ENCODE measurements at places on chromosomes 3 and 15. TPM values are rescaled to one million over a fixed set of nuclear protein-coding genes. Genes with fewer than 3 reads are reported as not detected.

SPSB4 gene
- total RNA-seq: 2.4 TPM

MYL3 gene
- total RNA-seq: not detected

ATP11B gene
- total RNA-seq: 44.5 TPM

DNA sequence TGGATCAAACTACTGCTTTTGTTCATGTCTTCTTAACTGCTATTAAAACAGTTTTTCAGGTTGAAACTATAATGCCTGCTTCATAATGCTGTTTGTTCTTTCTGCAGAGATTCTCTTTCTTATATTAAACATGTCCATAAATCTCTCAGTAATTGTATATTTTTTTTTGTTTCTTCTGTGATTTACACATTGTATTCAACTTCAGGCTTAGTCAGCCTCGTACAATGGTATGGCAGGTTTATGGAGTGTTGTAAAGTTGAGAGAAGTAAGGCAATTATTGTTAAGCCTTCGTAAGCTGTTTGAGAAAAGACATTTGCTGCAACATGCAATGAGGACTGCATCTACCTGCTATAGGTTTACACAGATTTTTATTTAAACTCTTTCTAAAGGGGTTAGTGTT, 977.1 kb downstream of the DIPK2A start:
- DNase-seq: no peak

DNA sequence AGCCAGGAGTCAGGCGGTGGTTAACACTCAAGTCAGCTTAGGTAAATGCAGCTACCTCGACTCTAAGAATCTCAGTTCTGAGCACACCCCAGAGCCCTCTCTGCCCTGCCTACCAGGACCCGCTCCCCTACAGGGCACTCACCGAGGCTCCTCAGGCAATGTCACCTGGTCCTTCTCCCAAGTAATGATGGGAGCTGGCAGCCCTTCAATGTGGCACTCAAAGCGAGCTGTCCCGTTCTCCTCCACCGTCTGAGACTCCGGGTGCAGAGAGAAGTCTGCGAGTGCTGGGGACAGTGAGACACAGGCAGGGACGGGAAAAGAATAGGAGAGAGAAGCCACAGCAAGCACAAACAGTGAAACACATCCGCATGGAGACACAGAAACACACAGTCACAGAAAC, 12.7 kb downstream of the IGDCC4 start:
- no peak for DNase-seq

IQCF5 gene
- total RNA-seq: not detected

GRCh38 chr3:149339931-149340309, 6.5 kb upstream of the TM4SF18 start:
- peak; percentile 98 for DNase-seq

DNA sequence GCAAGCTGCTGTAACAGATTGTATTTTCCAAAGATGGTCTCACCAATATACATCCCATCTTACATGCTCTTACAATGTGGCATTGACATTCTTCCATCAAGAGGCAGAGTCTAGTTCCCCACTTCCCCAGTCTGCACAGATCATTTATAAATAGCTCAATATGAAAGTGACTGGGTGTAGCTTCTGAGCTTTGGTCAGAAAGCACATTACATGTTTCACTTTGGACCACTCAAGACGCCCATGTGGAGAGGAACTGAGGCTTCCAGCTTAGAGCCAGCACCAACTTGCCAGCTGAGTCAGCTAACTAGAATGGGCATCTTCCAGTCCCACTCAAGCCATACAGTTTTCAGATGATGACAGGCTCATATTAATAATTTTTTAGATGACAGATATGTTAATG, 45.5 kb downstream of the GREM1 start:
- no peak for DNase-seq

MOBP gene
- total RNA-seq: not detected

FGF12 gene
- total RNA-seq: 0.69 TPM

- no peak for DNase-seq
These were observed 11.1 kb downstream of the EFCAB12 start for GRCh38 chr3:129417326-129417725.

DNA sequence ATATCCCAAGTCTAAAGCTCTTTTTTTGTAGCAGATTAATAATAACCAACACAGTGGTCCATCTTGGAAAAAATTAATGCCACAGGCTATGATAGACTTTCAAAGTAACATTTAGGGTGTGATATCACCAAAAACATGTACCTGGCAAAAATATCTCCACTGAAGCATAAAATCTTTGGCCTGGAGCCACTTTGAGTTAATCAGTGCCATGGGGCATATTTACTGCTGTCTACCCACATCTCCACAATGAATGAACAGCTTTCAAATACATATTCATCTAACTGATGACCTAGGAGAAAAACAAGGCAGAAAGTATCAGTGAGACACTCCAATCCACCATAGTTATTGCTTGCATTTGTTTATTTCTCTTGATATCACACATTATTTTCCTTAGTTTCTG, 296.0 kb upstream of the MDFIC2 start:
- no peak for DNase-seq

- peak; percentile 77 for DNase-seq
These were observed 49.9 kb downstream of the KY start for GRCh38 chr3:134600685-134601463.

GRCh38 chr3:196016485-196016884, 65.4 kb downstream of the TFRC start:
- peak; percentile 84 for DNase-seq

ZNF662 gene
- 0.30 TPM for total RNA-seq

FANCD2 gene
- 48.5 TPM for total RNA-seq

DNA sequence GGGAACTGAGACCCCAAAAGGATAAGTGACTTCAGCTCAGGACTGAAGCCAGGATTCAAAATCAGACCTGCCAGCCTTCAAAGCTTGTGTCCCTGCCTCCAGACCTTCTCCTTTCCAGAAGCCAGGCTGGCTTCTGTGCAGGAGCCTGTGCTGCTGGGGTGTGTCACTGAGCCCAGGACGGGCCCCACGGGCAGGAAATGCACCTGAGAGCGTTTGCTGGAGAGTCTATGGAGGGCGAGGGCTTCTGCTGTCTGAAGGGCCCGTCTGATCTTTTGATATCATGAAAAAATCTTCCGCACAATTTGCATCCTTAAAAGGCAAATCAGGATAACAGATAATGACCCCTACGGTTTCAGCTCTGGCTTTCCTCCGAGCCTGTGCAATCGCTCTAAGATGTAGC, 125.4 kb downstream of the FAM43A start:
- DNase-seq: no peak

DNA sequence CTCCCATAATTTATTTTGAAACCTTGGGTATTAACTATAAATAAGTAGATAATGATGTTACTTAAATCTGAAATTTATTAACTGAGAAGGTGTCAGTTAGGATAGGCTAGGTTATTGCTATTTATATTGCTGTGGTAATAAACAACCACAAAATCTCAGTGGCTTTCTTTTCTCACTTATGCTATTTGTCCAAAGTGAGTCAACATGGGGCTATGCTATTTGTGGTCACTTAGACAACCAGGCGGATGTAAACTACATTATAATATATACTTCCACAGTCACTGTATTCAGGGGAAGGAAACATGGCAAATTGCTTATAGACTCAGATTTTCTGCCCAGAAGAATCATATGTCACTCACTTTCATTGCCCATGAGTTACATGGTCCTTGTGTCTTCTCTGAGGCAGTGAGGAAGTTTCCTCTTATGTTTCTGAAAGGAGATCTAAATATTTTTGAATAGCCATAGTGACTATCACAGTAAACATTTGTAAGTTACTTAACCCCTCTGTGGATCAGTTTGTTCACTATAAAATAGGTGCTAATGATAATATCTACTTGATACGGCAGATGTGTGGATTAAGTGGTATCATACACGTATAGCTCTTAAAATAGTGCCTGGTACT, 19.8 kb downstream of the HMG20A start:
- DNase-seq: peak; percentile 41

EFCC1 gene
- total RNA-seq: not detected

DMXL2 gene
- total RNA-seq: 27.1 TPM

DUOXA1 gene
- total RNA-seq: not detected

- DNase-seq: no peak
These were observed 3.5 kb downstream of the NAALADL2 start for GRCh38 chr3:174862666-174863065.

TMEM207 gene
- not detected for total RNA-seq

- DNase-seq: no peak
These were observed 19.8 kb downstream of the ST8SIA2 start for GRCh38 chr15:92413510-92413909.

DNA sequence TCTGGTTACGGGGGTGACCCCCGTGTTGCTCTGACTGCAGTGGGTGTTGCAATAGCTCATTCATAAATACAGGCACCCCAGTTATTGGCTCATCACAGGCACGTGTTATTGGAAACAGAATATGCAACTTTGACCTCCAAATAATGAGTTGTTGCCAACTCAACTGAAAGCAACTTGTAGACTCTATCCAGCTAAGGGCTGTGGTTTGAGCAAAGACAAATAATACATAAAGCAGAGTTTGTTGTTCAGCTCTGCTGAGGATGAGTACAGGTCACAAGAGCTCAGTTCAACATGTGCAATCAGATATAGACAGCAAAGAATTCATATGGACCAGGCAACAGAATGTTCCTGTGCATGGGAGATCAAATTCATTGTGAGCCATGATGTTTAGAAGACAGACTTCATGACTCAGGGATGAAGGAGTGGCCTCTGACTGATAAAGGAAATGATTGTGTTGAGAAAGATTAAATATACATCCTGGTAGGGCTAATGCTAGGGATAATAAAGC, 87.6 kb upstream of the LRIG1 start:
- DNase-seq: peak; percentile 5

- no peak for DNase-seq
These were observed 15.5 kb downstream of the GRM2 start for GRCh38 chr3:51722362-51722761.

GRCh38 chr3:170467571-170468147, 49.0 kb downstream of the CLDN11 start:
- no peak for DNase-seq

DNA sequence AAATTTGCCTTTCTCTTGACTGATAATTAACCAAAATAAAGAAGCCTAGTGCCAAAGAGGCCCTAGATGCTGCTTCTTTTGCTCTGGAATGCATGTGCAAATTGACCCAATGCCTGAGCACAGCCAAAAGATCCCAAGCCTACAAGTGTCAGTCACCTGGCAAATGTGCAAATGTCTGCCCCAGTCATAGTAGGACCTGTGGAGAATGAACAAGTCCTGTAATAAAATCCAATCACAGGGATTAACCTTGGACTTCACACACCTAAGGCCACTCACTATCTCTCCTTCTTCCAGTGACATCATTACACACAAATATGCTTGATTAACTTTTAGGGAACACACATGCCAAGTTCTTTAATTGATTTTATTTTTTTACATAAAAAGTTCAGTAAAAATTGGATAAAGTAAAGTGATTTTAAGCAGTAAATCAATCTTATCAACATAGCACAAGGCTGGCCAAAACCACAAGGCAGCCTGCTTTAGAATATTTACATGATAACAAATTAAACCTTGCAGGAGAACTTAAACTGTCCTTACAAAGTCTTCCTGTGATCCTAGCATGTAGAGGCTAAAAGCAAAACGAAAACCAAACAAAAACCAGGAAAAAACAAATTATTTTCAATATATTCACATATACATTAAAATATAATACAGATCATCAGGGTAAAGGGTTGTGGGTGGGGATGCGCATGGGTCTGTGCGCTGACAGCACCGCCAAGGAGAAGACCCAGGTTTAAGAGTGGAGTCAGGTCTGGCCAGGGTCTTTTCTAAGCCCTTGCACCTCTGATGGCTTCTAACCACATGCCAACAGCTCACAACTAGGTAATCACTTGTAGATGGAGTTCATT, 36.8 kb downstream of the NBEAL2 start:
- DNase-seq: no peak

DNA sequence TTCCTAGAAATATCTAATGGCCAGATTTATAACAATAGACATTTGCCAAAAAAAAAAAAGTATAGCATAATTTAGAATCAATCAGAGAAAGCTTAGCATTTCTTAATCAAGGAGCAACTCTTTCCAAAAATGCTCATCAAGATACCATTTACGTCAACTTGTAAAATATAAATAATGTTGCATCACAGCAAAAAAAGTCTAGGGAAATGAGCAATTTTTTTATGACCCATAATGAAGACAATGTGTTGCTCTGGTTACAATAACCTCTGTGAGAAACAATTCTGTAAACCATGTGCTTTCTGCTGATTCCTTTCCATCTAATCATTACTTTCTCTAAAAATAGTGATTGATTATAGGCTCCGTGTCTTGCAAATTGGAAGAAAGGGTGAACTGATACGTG, 36.3 kb downstream of the KBTBD8 start:
- DNase-seq: no peak

PDE12 gene
- total RNA-seq: 15.7 TPM

DNA sequence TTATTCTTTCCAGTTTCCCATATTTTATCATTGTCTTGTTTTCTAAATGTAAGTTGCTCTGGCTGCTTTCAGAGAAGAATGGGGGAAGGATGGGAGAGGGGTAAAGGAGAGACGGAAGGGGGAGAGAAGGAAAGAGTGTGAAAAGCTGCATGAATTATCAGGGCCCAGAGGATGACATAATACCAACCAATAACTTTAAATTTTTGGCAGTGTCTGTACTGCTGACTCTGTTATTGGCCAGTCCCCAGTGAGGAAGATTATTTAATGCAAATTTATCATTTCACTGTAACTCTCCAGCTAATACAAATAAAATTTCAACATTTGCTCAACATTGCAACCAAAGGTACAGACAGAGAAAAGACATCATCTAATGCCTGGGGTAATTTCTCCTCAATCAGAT, 551.7 kb upstream of the CFAP20DC start:
- DNase-seq: no peak

IGSF11 gene
- 0.11 TPM for total RNA-seq

GRCh38 chr3:193686665-193687483, 93.9 kb downstream of the OPA1 start:
- no peak for DNase-seq

GRCh38 chr15:68715111-68715510, 105.6 kb downstream of the ANP32A start:
- DNase-seq: no peak

EAF1 gene
- 20.8 TPM for total RNA-seq

DNA sequence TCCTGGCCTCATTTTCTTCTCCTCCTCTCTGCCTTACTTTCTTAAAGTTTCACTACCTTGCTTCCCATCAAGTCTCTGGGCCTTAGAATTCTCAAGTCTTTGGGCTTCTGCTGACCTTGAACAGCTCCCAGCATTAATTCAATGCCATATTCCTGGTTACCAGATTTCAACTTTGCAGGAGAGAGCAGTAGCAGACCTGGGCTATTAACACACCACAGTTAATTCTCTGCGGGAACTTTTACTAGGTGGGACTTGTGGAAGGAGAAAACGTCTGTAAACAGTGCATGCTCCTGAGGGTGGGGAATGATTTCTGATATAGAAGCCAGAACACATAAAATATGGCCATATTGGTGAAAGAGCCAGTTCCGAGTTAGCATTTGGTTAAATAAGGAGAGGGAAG, 214.6 kb downstream of the MEIS2 start:
- no peak for DNase-seq

GRCh38 chr3:139642996-139643395, 34.8 kb downstream of the NMNAT3 start:
- no peak for DNase-seq
